NCI-H187 (cell line): ENCODE measurements at places on chromosomes 7 and 10.

DNA sequence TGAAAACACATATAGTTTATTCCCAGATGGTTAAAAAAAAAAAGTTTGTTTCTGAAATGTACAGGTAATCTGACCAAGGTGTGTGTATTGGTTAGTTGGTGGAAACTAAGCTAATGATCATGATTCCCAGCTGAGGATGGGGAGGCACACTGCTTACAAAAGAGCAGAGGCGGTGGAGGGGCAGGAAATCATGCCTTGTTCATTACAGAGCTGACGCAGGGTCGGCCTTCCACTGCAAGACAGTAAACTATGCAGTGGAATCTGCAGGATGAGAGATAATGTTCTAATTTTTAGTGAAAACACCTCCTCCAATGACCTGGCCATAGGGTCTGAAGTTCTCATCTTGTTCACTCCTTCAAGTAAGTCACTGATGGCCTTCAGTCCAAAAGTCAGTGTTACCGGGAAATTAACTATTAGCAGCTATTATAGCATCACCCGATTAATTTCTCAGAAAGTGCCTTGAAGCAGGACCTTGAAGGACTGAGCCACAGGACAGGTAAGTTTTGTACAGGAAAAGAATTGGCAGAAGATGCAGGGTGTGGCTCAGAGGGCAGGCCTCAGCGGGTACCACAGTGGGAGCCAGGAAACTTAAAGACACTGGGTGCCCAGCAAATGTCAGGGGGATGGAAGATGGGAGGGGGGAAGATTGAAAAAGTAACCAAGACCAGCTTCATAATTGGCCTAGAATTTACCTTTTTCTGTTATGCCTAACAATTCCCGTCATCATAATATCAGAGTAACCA lies 36.0 kb downstream of the MYOF start:
- no peak for DNase-seq

DNA sequence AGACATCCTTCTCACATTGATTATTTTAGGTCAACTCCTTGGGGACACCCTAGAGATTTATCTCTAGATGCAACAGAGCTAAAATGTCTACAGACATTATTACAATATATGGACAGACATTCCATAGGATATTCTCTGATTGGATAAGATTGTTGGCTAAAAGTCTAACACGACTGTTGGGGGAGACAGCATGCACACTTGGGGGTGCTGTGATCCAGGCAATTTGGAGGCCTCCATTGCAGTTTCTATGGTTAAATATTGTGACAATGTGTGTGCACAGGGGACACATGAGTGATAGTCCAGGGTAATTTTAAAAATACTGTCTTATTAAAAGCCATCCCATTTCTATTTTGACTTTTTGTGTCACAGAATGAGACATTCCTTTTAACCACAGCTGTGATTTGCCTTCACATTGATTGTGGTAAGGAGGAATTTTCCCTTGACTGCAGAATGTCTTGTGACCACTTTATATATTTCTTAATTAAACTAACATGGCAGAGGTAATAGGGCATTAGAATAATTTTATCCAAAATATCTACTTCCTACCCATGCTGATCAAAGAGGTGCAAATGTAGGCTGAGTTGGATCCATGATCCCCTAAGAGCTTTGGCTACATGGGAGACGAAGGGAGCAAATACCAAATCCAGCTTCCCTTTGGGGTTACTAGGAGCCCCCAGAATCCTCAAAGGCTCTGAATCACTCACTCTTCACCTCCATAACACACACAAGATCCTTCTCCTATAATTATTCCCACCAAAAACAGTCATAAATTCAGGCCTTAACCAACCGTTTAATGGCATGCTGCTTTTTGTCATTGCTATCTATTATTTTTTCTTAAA lies 7.3 kb downstream of the TFPI2 start:
- DNase-seq: no peak

GRCh38 chr7:29843093-29843492 lies 36.8 kb downstream of the WIPF3 start:
- peak; percentile 13 for DNase-seq

DNA sequence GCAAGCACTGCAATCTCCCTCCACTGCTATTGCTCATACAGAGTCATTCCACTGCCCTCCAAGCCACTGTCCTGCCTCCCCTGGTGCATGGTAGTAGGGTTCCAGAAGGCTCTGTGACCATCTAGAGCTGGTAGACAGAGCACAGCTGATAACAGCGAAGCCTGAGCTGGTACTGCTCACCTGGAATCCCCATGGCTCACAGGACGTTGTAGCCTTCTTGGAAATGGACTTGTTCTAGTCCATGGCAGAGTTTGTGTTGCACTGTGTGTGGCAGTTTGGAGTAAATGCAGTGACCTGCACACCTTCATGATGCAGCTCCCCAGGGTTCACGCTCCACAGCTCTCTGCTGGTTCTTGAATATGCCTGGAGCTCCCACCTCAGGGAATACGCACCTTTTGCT lies 67.0 kb downstream of the ITGA8 start:
- no peak for DNase-seq

DNA sequence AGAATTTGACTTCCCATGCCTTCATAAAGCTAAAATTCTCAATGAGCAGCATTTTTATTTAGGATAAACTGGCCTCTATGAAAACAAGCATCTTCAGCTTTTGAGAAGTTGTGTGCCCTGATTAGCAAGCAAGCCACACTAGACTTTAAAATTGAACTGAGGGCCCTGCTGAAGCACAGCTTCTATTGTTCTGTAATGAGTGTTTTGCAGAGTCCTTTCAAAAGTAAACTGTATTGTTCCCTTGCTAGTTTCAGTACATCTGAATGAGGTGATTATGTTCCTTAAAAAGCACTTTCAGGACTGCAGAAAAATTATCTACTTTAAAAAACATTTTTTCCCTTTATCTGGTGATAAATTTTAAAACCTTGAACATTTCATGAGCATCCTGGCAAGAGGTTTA lies 113.3 kb upstream of the PRPS1L1 start:
- DNase-seq: no peak

DNA sequence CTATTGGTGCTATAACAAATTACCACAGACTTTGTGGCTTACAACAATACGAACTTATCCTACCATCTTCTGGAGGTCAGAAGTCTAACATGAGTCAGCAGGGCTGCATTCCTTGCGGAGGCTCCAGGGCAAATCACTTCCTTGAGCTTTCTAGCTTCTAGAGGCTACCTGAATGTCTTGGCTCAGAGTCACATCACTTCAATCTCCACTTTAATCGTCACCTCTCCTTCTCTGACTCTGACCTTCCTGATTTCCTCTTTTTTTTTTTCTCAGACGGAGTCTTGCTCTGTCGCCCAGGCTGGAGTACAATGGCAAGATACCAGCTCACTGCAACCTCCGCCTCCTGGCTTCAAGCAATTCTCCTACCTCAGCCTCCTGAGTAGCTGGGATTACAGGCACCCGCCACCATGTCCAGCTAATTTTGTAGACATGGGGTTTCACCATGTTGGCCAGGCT lies 44.6 kb upstream of the ANAPC16 start:
- DNase-seq: no peak

DNA sequence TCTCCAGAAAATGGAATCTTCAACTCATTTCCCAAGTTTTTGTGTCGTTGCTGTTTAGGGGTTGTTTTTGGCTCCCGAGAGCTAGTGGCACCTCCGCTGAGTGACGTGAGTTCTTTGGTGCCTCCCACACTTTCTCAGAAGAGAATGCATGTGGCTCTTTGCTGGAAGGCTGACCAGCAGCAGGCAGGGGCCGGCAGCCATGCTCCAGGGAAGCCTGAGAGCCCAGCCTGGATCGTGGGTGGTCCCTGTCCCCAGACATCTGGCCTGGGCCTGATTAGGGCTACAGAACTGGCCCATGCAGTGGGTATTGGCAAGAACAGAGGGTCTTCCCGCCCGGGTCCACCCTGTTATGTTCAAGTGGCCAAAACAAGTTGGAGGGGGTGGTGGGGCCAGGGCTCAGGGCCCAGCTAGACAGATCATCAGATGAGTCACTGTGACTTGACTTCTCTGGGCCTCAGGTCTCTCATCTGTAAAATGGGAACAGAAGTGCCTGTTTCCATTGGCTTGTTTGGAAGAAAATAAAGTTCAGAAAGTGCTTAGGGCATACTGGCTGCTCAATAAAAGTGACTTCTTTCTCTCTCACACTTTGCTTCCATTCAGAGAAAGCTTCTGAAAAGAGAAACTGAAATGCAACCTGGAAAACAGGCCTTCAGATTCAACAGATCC lies 83.1 kb downstream of the STRA8 start:
- no peak for DNase-seq

- no peak for DNase-seq
Observed at GRCh38 chr7:124662937-124663336, 102.7 kb downstream of the GPR37 start.

DNA sequence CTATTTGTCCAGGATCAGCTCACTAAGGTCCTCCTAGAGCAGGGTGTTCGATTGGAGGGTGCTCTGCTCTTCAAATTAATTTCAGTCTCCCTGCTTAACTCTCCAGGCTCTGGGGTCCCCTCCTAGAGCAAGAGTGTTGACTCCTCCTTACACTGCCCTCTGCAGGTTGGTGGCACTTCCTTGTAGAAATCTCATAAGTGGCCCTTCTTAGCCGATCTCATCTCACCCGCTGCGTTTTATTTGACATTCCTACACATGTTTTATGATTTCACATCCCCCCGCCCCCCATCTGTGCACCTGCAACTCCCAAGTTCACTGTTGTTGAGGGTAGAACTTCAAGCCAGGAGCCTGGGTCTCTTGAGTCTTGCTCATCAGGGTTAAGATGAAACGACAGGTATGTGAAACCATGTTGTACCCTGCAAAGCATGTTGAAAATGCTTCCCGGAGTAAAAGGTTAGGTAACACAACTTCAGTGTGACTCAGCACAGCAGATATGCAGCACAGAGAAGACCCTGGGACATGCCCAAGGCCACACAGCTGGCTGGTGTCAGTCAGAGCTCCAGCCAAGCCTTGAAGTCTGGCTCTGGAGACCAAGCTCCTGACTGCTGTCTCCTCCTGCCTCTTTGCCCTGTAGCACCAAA lies 171.2 kb downstream of the PRKAG2 start:
- DNase-seq: peak; percentile 34

DNA sequence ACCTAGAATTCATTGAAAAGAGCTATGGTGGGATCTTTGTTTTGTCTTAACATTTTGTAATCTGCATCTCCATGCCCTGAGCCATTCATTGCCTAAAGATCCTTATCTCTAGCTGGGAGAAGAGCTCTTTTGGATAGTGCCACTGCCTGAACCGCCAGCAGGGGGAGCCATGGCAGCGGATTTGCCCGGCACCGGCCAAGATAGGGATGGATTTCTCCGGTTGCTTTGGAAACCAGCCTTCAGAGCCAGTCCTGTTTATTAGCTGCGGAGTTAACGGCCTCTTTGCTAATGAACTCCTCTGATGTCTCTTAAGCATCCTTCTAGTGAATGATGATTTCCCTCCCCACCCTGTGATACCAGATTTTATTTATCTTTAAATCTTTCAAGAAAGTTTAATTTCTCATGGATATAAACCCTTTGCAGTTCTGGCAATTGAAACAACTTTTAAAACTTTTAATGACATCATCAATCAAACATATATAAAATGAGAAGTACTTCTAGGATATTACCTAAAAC lies 58.2 kb upstream of the LYZL2 start:
- DNase-seq: no peak

- no peak for DNase-seq
Observed at GRCh38 chr7:91293840-91294239, 29.6 kb downstream of the FZD1 start.

GRCh38 chr7:45574416-45574668 lies 174 bp downstream of the ADCY1 start:
- DNase-seq: no peak

GRCh38 chr7:30171766-30172447 lies 37.1 kb downstream of the MTURN start:
- DNase-seq: no peak
